Stimulated activated naive CD4-positive, alpha-beta T cell treated with Interleukin-2 at 50 U/mL for 16 hours (primary cell): ENCODE measurements at places on chromosomes 6 and 20.

GRCh38 chr20:37298190-37298939 is 8.9 kb downstream of the MANBAL start:
- DNase-seq, result no peak

DNA sequence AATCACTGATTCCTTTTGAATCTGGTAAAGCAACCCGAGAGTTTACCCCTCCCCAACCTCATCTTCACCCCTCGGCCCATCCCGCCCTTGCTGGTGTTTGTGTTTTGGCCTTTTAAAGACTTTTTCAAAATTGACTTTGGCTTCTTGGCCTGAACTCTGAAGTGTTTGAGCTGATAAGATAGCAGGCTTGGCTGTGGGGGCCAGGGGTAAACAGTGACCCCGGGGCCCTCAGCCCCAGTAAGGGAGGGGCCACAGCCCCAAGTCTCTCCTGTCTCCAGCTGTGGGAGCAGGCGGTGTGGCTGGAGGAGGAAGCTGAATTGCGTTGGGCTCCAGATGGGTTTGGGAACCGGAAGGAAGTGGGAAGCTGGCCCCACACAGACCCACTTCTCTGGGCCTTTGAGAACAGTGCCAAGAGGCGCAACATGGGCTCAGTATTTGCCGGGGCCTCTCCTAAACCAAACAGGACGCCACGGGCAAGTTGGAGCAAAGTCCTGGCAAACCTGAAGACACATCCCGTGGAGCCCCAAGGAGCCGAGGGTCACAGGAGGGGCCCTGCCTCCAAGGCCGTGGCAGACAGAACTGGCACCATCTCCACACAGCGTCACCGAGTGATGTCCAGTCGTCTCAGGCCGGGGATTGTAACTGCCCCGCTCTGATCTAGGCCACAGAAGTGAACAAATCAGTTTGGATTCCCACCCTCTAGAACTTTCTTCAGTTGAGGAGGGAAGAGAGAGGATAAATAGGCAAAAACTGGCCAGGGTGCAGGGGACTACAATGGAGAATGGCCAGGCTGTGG is 54.3 kb upstream of the PTPN1 start:
- DNase-seq, result no peak

- no peak for DNase-seq
Measured at GRCh38 chr6:52641388-52641787, 29.5 kb upstream of the TMEM14A start.

DNA sequence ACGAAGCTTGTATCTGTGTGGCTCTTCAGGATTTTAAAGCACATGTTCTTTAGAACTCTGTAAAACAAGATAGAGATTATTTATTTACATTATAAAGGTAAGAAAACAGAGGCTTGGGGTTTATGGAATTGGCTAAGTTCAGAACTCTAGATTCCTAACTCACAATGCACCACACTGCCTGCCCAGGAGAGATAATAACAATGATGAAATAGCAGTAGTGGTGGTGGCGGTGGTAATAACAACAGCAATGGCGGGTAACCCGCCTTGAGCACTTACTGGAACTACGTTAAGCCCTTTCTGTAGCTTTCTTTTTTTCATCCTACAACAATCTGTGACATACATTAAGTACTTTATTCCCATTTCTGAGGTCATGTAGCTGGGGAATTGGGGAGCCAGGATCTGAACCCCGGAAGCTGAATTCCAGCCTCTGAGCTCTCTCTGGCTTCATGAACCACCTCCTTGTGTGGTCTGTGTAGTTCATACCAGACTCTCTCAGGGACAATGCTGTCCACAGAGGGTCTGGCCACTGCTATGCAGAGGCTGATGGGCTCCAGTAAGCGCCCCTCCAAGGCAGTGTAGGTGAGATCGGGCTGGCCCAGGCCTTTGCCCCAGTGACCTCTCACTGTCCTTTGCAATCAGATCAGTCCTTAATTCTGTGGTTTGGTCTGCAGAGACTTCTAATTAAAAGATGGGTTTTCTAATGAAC is 260.9 kb downstream of the SLC24A3 start:
- DNase-seq, result no peak
